Stimulated activated CD4-positive, alpha-beta T cell treated with anti-CD3 and anti-CD28 coated beads, Interleukin-12 subunit alpha, Interleukin-12 subunit beta, amount 100 ng/mL, for 48 hours (primary cell): ENCODE measurements at places on chromosomes 1 and 21.

- no peak for DNase-seq
Measured at GRCh38 chr1:185291652-185292051, 25.4 kb downstream of the IVNS1ABP start.

DNA sequence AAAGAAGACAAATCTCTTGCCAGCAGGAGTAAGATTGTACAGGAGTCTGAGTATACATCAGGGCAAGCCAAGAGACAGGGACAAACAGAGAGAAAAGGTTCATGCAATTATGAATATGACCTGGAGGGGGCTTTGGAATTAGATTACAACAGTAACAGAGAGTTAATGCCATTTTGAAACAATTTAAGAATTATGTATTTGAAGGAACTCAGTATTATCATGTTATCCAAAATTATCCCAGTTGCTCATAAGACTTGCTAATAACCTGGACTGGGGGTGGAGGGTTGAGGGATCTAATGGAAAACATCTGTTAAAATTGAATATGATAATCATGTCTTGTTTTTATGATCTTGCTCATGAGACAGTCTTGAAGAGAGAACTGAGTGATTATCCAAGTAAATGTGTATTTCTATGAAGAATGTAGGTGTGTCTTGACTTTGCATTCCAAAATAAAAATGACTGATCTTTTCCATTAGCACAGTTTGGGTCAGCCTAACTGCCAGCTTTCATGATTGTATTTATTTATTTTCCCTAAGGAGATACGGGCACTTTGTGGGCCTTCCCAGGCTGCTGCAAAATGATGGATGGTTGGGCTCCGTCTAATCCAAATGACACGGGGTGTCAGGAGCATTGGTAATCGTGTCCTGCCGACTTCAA, 117.7 kb downstream of the ERG start:
- no peak for DNase-seq

- DNase-seq, result no peak
Measured at GRCh38 chr1:198295971-198296370, 139.2 kb downstream of the NEK7 start.

DNA sequence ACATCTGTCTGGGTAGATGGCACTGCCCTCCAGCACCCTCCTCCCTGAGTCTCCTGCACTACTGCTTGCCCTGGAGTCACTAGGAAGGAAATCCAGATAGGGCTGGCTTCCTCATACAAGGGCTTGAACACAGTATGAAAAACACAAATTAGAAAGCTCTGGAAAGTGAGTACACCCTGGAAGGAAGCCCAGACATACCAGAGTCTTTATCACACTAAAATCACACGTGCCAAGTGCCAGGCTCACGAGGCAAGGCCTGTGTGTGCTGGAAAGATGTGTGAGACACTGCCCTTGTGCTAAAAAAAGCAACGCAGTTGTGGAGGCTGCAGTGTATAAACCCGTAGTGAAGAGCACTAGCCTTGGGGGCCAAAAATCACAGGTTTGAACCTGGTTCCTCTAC, 28.3 kb upstream of the S100A7 start:
- no peak for DNase-seq

GRCh38 chr1:217333939-217334338, 297.0 kb downstream of the GPATCH2 start:
- DNase-seq, result no peak

GRCh38 chr1:232553809-232554208, 76.1 kb downstream of the SIPA1L2 start:
- DNase-seq, result no peak

GRCh38 chr1:156797212-156797871, 19.3 kb downstream of the SH2D2A start:
- no peak for DNase-seq
